NCI-H2081 (cell line): ENCODE measurements at places on chromosomes 5 and 9.

- DNase-seq = no peak
Measured at GRCh38 chr5:61669531-61669930, 337.5 kb downstream of the ZSWIM6 start.

GRCh38 chr5:173917788-173918786, 29.9 kb downstream of the CPEB4 start:
- peak; percentile 69 for DNase-seq

DNA sequence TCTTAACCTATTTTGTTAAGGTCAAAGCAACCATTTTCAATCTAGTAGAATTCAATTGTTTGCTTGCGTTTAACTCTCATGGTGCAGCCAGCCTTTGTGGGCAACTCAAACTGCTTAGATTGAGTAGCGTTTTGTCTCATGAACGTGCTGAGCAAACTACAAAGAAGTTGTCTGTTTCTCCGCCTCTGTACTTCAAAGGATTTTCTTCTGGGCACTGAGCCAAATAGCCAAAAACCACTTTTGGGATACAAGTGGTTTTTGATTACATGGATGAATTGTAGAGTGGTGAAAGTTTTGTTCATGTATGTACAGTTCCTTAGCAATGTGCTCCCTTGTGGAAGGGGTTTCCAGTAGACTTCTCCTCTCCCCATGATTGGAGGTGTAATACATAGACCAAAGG, 122.9 kb downstream of the CFAP90 start:
- no peak for DNase-seq

GRCh38 chr5:32173267-32174010, 680 bp downstream of the GOLPH3 start:
- DNase-seq = peak; percentile 95

DNA sequence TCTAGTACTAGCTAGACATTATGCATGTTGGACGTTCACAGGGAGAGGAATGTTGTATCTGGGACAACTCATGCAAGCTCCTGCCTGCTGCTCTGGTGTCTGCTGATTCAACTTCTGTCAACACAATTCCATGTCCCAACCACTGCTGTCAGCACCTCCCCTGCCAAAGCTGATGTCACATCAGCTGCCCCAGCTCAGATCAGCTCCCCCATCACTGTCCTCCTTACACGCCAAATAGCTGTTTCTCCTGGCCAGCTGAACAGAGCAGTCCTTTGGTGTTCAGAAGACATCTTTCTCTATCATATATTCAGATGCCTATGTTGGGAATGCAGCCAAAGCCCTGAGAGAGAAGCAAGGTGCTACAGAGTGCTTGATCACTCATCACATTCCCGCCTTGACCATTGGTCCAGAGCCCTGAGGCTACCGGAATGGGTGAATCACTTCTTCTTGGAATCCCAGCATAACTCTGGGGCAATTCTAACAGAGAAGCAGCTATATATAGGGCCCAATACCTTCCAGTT, 223.3 kb downstream of the SEC61B start:
- no peak for DNase-seq

- no peak for DNase-seq
Measured at GRCh38 chr9:132465131-132465635, 55.2 kb downstream of the CFAP77 start.

- no peak for DNase-seq
Measured at GRCh38 chr5:395156-395920, 47.6 kb upstream of the EXOC3 start.

- DNase-seq = no peak
Measured at GRCh38 chr5:83964271-83964670, 243.6 kb upstream of the HAPLN1 start.

- DNase-seq = no peak
Measured at GRCh38 chr9:1917396-1917935, 97.7 kb upstream of the SMARCA2 start.

DNA sequence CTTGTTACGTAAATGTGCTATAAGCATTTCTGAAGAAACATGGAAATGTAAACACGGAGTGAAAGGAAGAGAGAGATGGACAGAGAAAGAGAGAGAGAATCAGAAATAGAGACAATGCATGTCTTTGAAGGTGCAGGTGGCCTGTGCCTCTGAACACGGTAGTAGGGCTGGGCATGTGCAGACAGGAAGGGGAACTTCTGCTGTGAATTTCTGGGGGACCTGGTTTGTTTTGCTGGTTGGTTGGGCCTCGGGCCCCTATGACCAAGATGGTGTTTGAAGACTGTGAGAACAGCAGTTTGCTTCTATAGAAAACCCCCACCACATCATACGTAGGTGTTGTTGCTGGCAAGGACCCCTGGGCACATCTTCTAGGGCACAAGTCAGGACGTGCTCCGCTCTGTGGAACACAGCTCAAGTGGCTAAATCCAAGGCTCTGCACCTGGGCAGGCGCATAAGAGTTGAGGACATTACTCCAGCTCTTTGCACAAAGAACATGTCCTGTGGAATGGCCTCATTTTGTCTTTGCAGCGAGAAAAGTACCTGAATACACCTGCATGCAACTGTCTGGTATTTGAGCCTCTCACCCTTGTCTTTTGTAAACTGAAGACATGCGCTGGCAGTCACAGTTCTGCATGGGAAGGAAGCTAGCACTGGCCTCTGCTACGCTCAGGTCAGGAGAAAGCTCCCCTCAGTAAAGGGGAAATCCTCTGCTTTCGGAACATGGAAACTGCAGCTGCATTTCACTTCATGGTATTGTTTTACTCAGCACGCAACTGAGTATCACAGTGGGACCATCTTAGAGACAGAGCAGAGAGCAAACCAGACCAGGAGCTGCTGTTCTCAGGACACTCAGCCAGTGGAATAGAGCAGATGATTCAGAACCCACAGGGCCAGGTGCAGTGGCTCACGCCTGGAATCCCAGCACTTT, 2.7 kb downstream of the OR2V2 start:
- no peak for DNase-seq

DNA sequence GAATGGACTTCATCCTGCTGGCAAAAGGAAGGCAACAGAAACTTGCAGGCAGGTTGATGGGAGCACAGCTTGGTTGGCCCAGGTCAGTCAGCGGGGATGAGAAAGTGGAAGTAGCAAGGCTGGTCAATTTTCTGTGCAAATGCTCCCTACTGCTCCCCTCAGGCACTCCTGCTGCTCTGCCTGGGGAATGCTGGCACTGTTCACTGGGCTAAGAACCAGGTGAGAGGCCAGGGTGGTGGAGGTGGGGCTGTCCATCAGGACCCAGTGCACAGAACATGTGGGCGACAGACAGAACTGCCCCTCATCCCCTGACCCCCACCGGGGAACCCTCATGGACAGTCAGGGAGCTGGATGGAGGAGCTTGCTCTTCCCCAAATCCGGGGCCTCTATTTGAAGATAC, 593.1 kb downstream of the IRX1 start:
- DNase-seq = no peak

- no peak for DNase-seq
Measured at GRCh38 chr9:115006660-115007059, 76.3 kb upstream of the TNFSF8 start.

DNA sequence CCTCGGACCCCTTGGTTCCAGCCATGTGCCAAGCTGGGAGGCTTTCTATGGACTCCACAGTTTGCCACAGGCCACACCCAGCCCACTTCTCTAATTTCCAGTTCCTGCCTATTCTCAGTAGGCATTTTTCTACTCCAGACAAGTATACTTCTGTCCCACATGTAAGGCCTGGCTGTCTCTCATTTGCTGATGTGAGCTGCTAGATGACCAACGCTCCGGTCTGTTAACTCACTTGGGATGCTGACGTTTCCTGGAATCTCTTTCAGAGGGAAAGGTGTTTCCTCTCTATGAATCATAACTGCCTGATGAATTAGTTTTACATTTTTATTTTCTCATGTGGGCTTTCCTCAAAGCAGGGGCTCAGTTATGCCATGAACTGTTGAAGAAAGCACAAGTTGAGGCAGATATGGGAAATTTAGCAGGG, 36.3 kb downstream of the ERGIC1 start:
- no peak for DNase-seq
